ENCODE measurements at places on chromosomes 7 and 10. TPM values are rescaled to one million over a fixed set of nuclear protein-coding genes. Genes with fewer than 3 reads are reported as not detected.
A peak's percentile ranks its signal among the peaks of the same experiment; 100 is the strongest.

- H3K4me1 ChIP-seq = no peaks in the 10 kb centered on the region
- H3K27ac ChIP-seq = no peak overlapping the region
- DNase-seq = no peak
- no peaks in the 10 kb centered on the region for H3K27me3 ChIP-seq
- no peaks in the 10 kb centered on the region for H3K36me3 ChIP-seq
- no peak overlapping the region for H3K4me3 ChIP-seq
Measured at GRCh38 chr7:155863721-155864151, 51.5 kb upstream of the SHH start.

- H3K4me3 ChIP-seq = no peak overlapping the region
- H3K36me3 ChIP-seq = no peaks in the 10 kb centered on the region
- peaks cover 6% of the 10 kb centered on the region for H3K4me1 ChIP-seq
Measured at GRCh38 chr10:78392197-78392596, 358.5 kb downstream of the RPS24 start.

- H3K4me1 ChIP-seq = no peaks in the 10 kb centered on the region
- no peak for DNase-seq
- H3K27me3 ChIP-seq = no peaks in the 10 kb centered on the region
- H3K36me3 ChIP-seq = no peaks in the 10 kb centered on the region
- no peak overlapping the region for H3K27ac ChIP-seq
- no peak overlapping the region for H3K4me3 ChIP-seq
Measured at GRCh38 chr7:24690251-24690650, 67.0 kb downstream of the GSDME start.

- H3K4me3 ChIP-seq = no peak overlapping the region
- no peaks in the 10 kb centered on the region for H3K36me3 ChIP-seq
- no peak overlapping the region for H3K27ac ChIP-seq
- no peak for DNase-seq
- no peaks in the 10 kb centered on the region for H3K4me1 ChIP-seq
Measured at GRCh38 chr7:42805601-42806000, 106.3 kb downstream of the C7orf25 start.

GRCh38 chr10:24908793-24909423 is 43.5 kb downstream of the PRTFDC1 start:
- peak; percentile 87 for DNase-seq
- H3K4me3 ChIP-seq = no peak overlapping the region
- peaks cover 10% of the 10 kb centered on the region for H3K4me1 ChIP-seq
- H3K36me3 ChIP-seq = no peaks in the 10 kb centered on the region
- H3K27me3 ChIP-seq = no peaks in the 10 kb centered on the region
- H3K27ac ChIP-seq = peak overlapping the region; percentile 28

DNA sequence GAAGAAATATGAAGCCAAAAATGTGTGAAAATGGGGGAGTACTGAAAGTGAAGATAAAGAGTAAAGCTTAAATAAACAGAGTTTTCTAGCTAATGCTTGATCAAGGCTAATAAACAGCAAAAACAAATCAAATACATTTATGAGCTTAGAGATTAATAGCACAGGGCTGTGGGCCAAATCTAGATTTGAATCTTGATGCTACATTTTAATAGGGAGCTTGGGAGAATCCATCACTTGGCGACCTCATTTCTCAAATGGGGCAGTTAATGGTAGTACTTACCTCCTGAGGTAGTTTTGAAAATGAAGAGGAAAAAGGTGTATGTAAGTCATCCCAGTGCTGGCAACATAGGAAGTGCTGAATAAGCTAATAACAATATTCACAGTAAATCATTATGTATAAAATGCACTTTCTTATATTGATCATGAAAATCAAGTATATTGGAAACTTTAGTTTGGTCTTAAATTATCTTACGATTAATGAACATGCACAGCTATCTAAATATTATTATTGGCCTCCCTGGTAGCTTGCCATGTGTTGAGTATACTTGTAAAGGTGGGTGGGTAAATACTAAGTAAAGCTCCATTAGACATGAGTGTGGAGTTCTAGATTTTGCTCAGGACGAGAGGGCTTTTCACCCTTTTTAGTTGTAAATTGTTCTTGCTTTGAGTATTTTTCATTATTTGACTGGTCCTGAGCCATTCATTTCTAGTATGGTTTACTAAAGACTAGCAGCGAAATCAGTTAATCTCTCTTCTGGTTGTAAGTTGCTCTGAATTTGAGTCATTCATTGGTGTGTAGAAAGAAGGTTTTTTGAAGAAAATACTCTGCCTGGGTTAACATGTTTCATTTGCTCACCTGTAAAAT is 5.1 kb downstream of the BICC1 start:
- DNase-seq = no peak
- H3K4me3 ChIP-seq = peak overlapping the region; percentile 84
- H3K27ac ChIP-seq = no peak overlapping the region
- H3K27me3 ChIP-seq = no peaks in the 10 kb centered on the region
- H3K36me3 ChIP-seq = 0 out of 2 replicates have a peak, but pooled peaks cover 4% of the 10 kb centered on the region
- H3K4me1 ChIP-seq = peaks cover 48% of the 10 kb centered on the region

DNA sequence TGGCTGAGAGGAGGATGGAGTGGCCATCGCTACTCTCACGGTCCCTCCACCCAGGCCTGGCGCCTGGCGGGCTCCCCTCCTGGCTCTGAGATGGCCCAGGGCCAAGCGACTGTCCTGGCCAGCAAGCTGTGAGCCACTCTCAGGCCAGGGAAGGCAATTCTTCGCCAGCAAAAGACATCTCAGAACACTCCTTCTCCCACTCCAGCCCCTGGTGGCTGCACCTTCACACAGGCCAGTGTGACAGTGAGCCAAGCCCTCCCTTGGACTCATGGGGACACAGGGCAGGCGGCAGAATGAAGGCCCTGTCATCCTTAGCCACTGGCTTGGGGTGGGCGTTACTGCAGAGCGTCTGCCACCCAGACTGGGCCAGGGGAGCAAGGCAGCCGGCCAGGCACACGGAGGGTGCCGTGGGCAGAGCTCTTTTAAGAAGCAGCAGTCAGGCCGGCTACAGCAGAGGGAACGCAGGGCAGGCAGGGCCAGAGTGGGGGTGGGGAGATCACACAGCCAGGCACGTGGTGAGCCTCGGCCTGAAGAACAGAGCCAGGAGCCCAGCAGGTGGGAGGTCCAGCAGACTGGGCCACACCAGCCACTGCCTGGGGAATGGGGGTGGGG is 14.4 kb downstream of the STK32C start:
- H3K36me3 ChIP-seq = no peaks in the 10 kb centered on the region
- no peaks in the 10 kb centered on the region for H3K4me1 ChIP-seq
- no peak overlapping the region for H3K27ac ChIP-seq

DNA sequence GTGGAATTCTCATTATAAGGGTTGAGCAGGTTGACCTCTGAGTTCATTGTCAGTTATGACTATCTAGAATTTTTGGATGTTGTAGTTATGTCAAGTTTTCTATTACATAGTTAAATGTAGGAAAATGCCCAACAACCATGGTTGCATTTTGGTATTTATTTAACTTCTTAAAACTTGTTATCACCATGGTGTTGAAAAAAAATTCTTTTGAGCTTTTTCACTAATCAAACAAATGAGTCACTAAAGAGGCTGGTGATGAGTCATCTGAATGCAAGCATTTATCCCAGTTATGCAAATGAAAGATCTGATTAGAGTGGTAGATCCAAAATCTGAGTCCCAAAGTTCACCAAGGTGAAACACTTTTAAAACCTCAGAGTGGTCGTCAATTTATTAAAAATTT is 624.7 kb upstream of the IGFBP3 start:
- H3K27ac ChIP-seq = peak overlapping the region; percentile 80
- H3K27me3 ChIP-seq = no peaks in the 10 kb centered on the region
- DNase-seq = peak; percentile 86
- no peaks in the 10 kb centered on the region for H3K36me3 ChIP-seq
- H3K4me3 ChIP-seq = no peak overlapping the region

GRCh38 chr7:518630-519483 is 789 bp downstream of the PDGFA start:
- 0 out of 2 replicates have a peak, but pooled peaks cover 2% of the 10 kb centered on the region for H3K4me1 ChIP-seq
- peak overlapping the region; percentile 74 for H3K4me3 ChIP-seq
- H3K27me3 ChIP-seq = peaks cover 27% of the 10 kb centered on the region

- H3K36me3 ChIP-seq = no peaks in the 10 kb centered on the region
- no peaks in the 10 kb centered on the region for H3K4me1 ChIP-seq
- H3K27me3 ChIP-seq = peaks cover 29% of the 10 kb centered on the region
- H3K27ac ChIP-seq = no peak overlapping the region
- peak; percentile 37 for DNase-seq
- peak overlapping the region; percentile 72 for H3K4me3 ChIP-seq
Measured at GRCh38 chr7:65509368-65510186, 135.9 kb downstream of the ZNF92 start.

DNA sequence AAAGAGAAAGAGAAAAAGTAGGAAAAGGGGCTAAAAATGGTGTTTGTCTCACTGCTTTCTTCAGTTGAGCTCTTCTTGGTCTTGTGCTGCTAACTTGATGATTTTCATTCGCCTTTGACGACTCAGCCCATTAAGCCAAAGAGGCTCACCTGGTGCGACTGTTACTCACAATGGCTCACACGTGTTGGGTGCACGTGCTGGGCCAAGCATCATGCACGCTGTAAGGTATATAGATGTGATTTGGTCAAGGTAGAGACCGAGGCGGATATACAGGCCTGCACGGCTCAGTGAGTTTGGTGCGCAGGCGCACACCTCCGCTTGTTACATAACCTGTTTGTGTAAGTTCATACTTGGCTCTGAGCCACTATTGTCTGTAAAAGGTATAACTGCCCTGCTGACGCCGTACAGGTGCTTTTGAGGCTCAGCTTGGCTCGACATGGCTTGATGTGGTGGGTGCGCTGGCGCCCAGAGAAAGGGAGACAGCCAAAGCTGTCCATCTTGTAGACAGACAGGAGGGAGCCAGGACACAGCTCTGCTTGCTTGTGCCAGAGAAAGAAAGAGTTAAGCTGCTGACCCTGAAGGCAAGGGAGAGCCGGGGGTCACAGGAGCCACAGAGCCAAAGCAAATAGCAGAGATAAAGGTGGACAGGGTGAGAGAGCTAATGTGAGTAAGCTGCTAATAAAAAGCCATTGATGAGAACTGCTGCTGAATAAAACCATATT is 33.6 kb downstream of the ANKRD16 start:
- peaks cover 3% of the 10 kb centered on the region for H3K4me1 ChIP-seq
- no peak overlapping the region for H3K27ac ChIP-seq
- H3K36me3 ChIP-seq = no peaks in the 10 kb centered on the region
- H3K4me3 ChIP-seq = no peak overlapping the region
- no peaks in the 10 kb centered on the region for H3K27me3 ChIP-seq

GRCh38 chr7:130277763-130278643 is 11.3 kb downstream of the CPA2 start:
- no peaks in the 10 kb centered on the region for H3K36me3 ChIP-seq
- peak; percentile 77 for DNase-seq
- H3K4me3 ChIP-seq = no peak overlapping the region

- no peak overlapping the region for H3K4me3 ChIP-seq
- no peak for DNase-seq
- H3K27me3 ChIP-seq = no peaks in the 10 kb centered on the region
- no peaks in the 10 kb centered on the region for H3K4me1 ChIP-seq
Measured at GRCh38 chr7:96287559-96287958, 34.3 kb downstream of the SLC25A13 start.

DNA sequence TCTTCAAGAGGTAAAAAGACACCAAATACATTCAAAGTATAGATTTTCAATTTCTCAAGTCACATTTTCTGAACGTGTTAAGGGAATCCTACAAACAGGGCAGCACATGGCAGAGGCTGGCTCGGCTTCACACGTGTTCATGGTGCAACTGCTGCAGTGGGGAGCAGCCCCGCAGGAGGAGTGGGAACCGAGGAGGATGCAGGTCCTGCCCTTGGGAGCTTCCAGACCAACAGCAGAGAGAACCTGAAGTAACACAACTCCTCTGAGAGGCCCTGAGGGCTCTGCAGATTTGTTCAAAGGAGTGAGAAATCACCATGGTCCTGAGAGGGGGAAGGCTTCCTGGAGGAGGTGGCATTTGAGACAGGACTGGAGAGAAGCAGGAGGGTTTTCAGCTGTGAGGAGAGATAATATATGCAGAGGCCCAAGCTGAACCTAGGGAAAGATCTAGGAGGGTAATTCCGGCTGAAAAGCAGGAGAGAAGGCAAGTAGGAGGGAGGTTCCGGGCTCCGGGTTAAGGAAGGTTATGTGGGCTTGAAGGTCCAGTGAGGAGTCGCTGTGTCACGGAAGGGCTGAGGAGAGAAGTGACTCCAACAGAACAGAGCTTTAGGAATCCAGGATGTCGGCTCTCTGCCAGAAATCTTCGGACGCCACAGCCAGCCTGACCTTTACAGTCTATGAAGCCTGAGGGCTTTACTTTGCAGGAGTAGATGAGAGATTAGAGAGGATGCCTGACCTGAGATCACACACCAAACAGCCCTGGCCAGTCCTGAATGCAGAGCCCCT is 77.5 kb downstream of the GPR26 start:
- no peaks in the 10 kb centered on the region for H3K36me3 ChIP-seq
- H3K4me3 ChIP-seq = no peak overlapping the region
- H3K27ac ChIP-seq = no peak overlapping the region
- DNase-seq = peak; percentile 28

GRCh38 chr7:149716007-149716931 is 57.1 kb downstream of the ZNF467 start:
- no peak overlapping the region for H3K4me3 ChIP-seq
- DNase-seq = peak; percentile 49
- H3K36me3 ChIP-seq = no peaks in the 10 kb centered on the region
- H3K27ac ChIP-seq = no peak overlapping the region
- H3K27me3 ChIP-seq = no peaks in the 10 kb centered on the region

- H3K27ac ChIP-seq = no peak overlapping the region
- no peaks in the 10 kb centered on the region for H3K36me3 ChIP-seq
- no peaks in the 10 kb centered on the region for H3K27me3 ChIP-seq
- H3K4me1 ChIP-seq = no peaks in the 10 kb centered on the region
- H3K4me3 ChIP-seq = no peak overlapping the region
- DNase-seq = no peak
Measured at GRCh38 chr7:105426606-105427146, 38.0 kb upstream of the SRPK2 start.

DNA sequence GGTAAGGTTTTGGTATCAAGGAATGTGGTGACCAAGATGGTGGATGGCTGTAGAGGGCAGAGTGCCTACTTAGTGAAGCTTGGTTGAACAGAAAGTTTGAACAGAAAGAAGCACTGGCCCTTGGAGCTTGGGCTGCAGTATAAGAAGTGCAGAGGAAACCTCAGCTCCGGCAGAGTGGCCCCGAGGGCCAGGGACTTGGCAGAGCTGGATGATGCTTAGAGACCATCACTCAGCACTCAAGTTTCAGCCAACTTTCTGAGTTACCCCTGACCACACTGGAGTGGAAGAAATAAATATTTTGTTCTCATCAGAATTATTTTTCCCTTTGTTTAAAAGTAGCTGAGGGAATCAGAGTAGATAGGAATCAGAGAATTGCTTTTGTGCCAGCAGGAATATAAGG is 336.7 kb downstream of the C7orf25 start:
- no peak overlapping the region for H3K27ac ChIP-seq
- H3K4me3 ChIP-seq = no peak overlapping the region
- no peak for DNase-seq
- no peaks in the 10 kb centered on the region for H3K36me3 ChIP-seq

MUC12 gene
- total RNA-seq = 1.5 TPM

MYO3A gene
- not detected for total RNA-seq

RALA gene
- total RNA-seq = 21.7 TPM

SEPTIN14 gene
- not detected for total RNA-seq

MYH16 gene
- total RNA-seq = not detected

NUDT1 gene
- 61.0 TPM for total RNA-seq

EXOC4 gene
- 51.7 TPM for total RNA-seq

NPFFR1 gene
- not detected for total RNA-seq

All from GM23248 (cell line).